ENCODE measurements at places on chromosomes 3 and 15. TPM values are rescaled to one million over a fixed set of nuclear protein-coding genes. Genes with fewer than 3 reads are reported as not detected.

GRCh38 chr3:89042236-89042835 is 65.1 kb upstream of the EPHA3 start:
- DNase-seq = no peak

GRCh38 chr3:25349095-25349494 is 79.0 kb upstream of the RARB start:
- no peak for DNase-seq

DNA sequence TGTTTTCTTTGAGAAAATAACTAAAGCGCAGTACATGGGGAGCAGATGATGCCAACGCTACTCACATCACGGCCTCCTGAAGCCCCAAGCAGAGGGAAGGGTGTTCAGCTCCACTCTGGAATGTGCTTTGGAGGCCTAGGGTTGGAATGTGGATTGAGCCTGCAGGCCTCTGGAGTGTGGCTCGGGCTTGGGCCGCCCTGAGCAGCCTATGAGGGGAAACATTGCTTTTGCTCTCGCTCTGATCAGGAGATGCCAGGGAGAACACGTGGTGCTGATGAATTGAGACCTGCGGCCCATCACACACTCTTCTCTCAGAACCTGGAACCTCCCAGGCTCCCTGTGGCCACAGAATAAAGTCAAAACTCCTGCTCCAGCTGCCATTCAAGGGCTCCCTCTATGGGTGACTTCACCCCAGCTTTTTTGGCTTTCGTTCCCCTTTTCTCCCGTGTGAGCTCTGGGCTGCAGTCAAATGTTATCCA is 23.3 kb downstream of the CCDC13 start:
- DNase-seq = no peak

Gene ZIC4
- not detected for total RNA-seq

Gene EAF2
- total RNA-seq = 21.4 TPM

Data from activated CD4-positive, alpha-beta memory T cell treated with anti-CD3 and anti-CD28 coated beads, Interleukin-2, amount 10 ng/mL, durations not matched to agents 7 days and 5 days (primary cell).